ENCODE measurements at places on chromosomes 7 and 10.

GRCh38 chr7:2860627-2861133, 16.6 kb upstream of the GNA12 start:
- no peak for DNase-seq

DNA sequence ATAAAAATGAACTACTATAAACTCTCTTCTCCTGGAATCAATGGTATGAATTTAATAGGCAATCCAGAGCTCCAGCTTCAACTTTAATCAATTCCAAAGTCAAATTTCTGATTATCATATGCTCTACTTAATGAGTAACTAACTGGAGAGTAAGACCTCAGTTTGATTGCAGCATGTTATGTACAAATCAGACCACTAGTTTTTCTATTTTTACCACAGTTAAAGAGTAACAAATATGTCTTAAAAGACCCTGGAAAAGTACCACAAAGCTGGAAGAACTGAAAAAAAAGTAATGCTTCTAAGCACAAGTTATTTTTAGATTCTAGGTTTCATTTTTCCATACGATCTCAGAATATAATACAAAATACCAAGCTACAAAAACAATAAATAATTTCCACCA, 56.0 kb upstream of the TNKS2 start:
- no peak for DNase-seq

DNA sequence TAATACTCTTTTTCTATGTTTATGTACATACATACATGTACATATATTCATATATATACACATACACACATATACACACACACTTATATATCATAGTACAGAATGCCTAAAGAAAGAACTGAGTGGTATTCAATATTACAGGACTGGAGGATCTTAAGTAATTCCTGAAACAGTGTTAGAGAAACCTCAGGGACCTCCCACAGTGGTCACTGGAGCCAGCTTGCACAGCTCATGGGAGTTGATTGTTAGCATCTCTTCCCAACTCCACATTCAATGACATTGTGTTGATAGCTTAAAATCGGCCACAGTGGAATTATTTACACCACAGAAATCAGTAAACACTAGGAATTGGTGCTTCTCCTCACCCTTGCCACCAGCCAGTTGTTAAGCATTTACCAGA, 6.0 kb downstream of the LRRC17 start:
- DNase-seq: no peak

GRCh38 chr10:60141896-60142559, 235.7 kb upstream of the CCDC6 start:
- no peak for DNase-seq

DNA sequence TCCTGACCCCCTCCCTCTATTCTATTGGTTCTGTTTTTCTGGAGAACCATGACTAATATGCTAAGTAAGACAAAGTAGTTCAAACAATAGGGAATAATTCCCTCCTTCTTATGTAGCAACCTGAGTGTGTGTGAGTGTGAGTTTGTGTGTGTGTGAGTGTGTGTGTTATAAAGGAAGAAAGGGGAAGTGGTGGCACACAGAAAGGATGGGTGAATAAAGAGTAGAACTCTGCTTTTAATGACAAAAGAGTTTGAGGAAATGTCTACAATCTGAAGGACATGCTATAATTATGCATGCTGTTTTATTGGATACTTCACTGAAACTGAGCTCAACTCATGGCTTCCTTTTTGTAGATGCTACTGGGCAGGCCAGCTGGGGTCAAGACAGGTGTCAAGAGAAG, 489.5 kb downstream of the REEP3 start:
- DNase-seq: no peak

GRCh38 chr10:34147641-34148304, 667.3 kb downstream of the PARD3 start:
- no peak for DNase-seq

DNA sequence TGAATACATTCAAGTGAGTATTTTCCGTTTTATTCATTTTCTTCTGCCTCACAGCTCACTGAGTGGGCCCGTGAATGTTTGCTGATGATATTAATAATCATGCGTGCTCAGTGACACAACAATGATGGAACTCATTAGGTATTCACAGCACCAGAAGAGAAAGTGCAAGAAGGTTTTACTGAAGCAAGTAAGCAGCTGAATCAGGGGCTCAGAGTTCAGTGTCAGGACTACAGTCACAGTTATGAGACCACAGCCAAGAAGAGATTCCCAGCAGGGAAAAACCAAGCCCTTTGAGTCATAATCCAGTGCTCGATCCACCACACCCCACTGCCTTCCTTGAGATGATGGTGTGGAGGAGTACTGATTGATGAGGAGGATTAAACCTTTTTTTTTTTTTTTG, 247.4 kb downstream of the KIAA1217 start:
- no peak for DNase-seq

DNA sequence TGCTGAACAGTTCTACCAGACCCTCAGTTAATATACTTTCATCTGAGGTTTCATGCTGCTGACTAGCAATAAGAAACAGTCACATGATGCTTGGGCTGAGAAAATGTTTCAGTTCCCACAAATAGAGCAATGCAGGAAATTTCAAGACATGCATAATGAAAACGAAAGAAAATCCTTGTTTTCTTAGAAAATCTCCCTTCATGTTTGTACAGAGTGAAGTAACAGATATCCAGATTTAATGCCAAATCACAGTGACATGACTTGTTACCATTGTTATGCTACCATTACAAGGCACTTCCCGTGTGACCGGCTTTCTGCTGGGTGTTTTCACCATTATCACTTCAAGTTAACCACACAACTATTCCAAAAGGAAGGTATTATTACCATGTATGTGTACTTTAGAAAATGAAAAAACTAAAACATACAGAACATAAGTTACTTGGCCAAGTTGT, 121.7 kb downstream of the DOCK4 start:
- no peak for DNase-seq

DNA sequence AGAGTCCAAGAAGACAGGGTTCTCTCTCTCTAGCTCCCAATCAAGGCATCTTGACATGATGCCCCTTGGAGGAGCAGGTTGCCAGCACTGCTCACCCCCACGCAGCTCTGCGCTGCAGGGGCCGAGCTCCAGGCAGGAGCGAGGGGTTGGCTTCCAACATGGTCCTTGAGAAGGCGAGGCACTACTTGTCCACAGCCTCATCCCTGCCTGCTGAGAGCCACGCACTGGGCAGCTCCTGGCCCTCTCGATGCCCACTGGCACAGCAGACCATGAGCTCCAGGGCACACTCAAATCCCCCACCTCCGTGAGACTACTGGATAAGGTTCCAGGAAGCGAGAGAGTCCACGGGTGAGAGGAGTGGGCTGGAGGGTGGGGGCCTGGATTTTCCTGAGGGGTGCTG, 31.1 kb downstream of the RAMP3 start:
- DNase-seq: no peak

GRCh38 chr7:47407136-47407535, 174.8 kb downstream of the TNS3 start:
- DNase-seq: no peak

DNA sequence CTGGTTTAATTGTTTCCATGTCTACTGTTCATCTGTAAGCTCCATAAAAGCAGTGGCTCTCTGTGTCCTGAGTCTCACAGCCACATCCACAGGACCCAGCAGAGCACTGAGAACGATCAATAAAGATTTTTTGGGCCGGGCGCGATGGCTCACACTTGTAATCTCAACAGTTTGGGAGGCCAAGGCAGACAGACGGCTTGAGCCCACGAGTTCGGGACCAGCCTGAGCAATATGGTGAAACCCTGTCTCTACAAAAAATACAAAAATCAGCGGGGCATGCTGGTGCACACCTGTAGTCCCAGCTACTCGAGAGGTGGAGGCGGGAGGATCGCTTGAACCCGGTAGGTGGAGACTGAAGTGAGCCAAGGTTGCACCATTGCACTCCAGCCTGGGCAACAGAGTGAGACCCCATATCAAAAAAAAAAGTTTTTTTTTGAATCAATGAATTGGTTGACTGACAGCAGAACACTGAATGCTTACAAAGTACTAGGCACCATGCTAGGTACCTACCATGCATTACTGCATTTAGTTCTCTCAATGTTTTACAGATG, 4.5 kb downstream of the SLC37A3 start:
- DNase-seq: no peak

DNA sequence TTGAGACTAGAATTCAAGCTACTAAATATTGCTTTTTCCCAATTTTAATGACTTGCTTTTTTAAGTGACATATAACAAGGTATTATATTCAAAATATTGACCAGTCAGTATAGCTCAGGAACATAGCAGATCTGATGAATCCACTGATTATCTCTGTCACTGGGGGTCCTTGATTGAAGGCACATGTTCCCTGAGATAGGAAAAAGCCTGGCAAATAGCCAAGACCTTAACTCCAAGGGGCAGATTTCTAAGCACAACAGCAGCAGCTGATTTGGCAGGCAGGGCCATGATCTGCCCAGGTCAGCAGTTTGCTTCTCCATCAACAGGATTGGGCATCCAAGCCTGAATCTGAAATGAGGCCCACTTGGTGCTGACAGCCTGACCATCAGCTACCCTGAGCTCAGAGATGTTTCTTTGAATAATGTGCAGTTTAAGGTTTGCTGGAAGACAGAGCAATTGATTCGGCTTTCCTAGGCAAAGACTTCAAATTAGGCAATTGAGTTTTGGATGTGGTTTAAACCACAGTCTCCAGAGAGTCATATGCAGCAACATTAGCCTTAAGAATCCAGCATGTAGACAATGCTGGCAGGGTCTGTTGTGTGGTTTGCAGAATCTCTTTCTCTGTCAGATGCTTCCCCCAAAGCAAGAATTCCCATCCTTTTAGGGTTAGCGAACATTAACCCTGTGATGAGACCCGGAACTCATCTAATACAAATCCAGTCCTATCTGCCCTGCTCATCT, 352.6 kb downstream of the ADRA2A start:
- DNase-seq: no peak

GRCh38 chr7:24233386-24233785, 50.6 kb upstream of the NPY start:
- DNase-seq: no peak

DNA sequence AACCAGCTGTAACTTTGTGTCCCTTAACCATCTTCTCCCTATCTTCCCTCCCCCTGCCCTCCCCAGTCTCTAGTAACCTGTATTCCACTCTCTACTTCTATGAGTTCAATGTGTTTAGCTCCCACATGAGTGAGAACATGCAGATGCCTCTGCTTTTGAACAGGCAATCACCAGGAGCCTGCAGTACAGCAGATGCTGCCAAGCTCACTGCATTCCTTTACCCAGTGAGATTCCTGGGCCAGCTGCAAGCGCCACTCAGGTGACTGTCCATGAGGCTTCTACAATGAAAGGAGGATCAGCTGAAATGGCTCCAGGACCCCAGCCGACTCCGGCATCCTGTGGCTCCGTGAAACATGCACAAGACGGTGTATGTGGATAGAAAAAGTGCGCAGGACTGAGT, 15.7 kb downstream of the GRID1 start:
- DNase-seq: no peak

GRCh38 chr7:155277385-155277994, 20.2 kb upstream of the INSIG1 start:
- no peak for DNase-seq

GRCh38 chr10:35933940-35934641, 292.0 kb upstream of the FZD8 start:
- DNase-seq: no peak

Data from stimulated activated CD8-positive, alpha-beta memory T cell treated with anti-CD3 and anti-CD28 coated beads, Interleukin-15, amount 100 ng/mL, for 1 hour (primary cell).